Spleen (tissue), 13 donors: ENCODE measurements at places on chromosomes 3 and 15. TPM values are rescaled to one million over a fixed set of nuclear protein-coding genes. Genes with fewer than 3 reads are reported as not detected.
A peak's percentile ranks its signal among the peaks of the same experiment; 100 is the strongest.

- DNase-seq: no peak
Observed at GRCh38 chr3:47089630-47090029, 74.3 kb downstream of the SETD2 start.

DNA sequence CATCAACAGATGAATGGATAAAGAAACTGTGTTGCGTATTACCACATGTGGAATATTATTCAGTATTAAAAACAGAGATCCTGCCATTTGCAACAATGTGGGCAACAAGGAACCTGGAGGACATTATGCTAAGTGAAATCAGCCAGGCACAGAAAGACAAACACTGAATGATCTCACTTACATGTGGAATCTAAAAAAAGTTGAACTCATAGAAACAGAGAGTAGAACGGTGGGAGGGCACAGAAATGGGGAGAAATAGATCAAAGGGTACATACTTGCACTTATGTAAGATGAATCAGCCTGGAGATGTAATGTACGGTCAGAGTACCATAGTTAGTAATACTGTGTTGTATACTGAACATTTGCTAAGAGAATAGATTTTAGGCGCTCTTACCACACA lies 29.8 kb upstream of the MUC13 start:
- DNase-seq: no peak

- peak; percentile 74 for DNase-seq
Observed at GRCh38 chr3:30269751-30270445, 336.5 kb upstream of the TGFBR2 start.

GRCh38 chr3:121979734-121980449 lies 42.2 kb downstream of the ILDR1 start:
- DNase-seq: no peak

DNA sequence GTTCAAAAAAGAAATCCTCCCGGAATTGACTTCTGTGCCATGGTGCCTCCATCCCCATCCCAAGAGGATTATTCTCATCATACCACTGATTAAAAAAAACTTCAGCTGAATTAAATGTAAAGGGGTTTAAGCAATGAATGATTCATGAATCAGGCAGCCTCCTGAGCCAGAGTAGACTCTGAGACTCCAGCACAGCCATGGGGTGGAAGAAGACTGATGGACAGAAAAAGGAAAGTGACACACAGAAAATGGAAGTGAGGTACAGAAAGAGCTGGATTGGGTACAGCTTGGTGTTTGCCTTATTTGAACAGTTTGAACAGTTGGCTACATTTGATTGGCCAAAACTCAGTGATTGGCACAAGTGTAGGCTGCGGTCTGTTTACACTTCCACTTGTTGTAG lies 224.8 kb upstream of the ATP10A start:
- DNase-seq: no peak

GRCh38 chr3:65575376-65575840 lies 463.3 kb downstream of the MAGI1 start:
- DNase-seq: no peak

- DNase-seq: no peak
Observed at GRCh38 chr3:53065841-53066480, 20.1 kb upstream of the SFMBT1 start.

GRCh38 chr3:50168791-50169190 lies 13.7 kb downstream of the SEMA3F start:
- DNase-seq: no peak

DNA sequence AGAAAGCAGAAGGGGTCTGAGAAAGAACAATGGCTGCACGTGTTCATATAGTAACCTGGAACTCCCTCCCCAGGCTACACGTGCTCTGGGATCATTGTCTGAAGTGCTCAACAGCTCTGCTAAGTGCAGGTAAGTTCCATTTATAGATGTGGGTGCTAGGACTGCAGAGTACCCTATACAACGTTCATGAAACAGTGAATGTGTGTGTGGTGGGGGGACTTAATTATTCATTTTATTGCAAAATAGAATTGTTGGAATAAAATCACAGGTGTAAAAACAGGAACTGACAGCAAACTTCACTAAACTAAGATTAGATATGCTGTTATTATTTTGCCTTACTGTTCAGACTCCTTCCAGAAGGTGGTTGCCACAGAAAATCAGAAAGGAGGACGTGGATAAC lies 68.5 kb downstream of the CCR4 start:
- no peak for DNase-seq

- no peak for DNase-seq
Observed at GRCh38 chr15:60961541-60962485, 267.3 kb downstream of the RORA start.

DNA sequence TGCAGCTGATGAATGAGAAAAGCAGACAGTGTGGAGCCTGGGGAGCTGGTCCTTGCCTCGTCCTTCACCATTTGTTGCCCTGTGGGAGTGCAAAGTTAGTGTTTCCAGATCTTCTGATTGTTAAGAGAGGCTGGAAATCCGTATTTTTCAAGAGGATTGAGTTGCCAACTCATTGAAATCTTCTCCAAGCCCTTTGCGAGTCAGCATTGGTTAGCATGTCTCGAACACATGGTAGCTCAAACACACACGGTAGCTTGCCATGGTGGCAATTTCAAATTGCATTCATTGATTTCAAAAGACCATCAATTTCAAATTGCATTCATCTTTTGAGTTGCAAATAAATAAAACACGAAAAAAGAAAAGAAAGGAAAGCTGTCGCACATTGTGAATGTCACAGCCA lies 70.7 kb downstream of the SLCO3A1 start:
- DNase-seq: no peak

GRCh38 chr3:99647081-99647480 lies 8.7 kb downstream of the COL8A1 start:
- DNase-seq: no peak

IGF2BP2 gene
- total RNA-seq: 16.8 TPM

IL5RA gene
- 0.40 TPM for total RNA-seq

MINAR1 gene
- total RNA-seq: 1.6 TPM

BDH1 gene
- 11.5 TPM for total RNA-seq

HYAL1 gene
- 111 TPM for total RNA-seq

KBTBD13 gene
- not detected for total RNA-seq

ROPN1 gene
- not detected for total RNA-seq

LRRC3B gene
- total RNA-seq: not detected

ZNF35 gene
- 12.1 TPM for total RNA-seq

THAP10 gene
- total RNA-seq: 0.79 TPM
